Activated naive CD4-positive, alpha-beta T cell (primary cell): ENCODE measurements at places on chromosomes 5 and 9.
A peak's percentile ranks its signal among the peaks of the same experiment; 100 is the strongest.

GRCh38 chr5:57831932-57832331 is 349.3 kb upstream of the ACTBL2 start:
- DNase-seq, result no peak

DNA sequence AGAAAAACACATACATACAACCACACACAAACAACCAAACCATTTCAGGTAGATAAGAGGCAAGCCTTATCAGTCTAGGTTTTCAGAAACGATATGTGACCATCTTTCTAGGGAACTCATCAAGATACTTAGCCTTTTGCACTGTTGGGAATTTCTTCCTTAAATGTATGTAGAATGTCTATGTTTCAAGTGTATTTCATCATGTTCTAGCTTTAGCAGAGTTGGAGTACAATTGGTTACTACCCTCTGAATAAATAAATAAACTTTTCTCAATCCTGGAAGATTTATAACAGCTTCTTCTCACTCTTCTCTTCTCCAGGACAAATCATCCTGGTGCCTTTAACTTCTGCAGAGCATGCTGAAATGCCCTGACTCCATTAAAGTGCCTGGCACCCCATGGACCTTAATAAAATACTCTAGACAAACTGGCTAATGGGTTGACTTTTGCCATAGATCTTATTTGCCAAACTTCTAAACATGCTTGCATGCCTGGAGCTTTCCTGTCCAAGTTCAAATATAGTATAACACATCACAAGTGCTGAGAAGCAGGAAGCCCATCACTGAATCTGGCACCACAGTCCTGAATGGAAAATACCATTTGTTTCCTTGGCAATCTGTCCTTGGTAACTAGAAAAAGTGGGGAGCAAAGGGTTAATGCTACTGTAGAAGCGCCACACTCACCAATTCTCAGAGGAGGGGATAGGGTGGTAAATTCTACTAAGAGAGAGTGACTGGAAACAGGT is 33.1 kb upstream of the ZNF462 start:
- DNase-seq, result no peak

GRCh38 chr9:106726070-106726815 is 136.7 kb upstream of the ZNF462 start:
- no peak for DNase-seq

DNA sequence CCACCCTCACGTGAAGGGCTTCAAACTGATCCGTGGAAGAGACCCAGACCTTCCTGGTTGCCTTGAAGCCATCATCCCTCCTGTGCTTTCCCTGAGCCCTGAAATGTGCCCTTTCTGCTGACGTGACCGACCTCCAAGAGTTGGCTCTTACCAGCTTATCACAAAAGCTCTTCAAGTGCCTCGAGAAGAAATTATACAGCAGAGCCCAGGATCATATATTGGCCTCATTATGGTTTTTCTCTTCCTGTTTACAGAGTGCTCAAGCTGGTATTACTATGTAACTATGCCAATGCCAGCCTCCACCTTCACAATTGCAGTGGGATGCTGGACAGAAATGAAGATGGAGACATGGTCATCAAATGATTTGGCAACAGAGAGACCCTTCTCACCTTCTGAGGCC is 66.0 kb downstream of the AOPEP start:
- DNase-seq, result no peak

DNA sequence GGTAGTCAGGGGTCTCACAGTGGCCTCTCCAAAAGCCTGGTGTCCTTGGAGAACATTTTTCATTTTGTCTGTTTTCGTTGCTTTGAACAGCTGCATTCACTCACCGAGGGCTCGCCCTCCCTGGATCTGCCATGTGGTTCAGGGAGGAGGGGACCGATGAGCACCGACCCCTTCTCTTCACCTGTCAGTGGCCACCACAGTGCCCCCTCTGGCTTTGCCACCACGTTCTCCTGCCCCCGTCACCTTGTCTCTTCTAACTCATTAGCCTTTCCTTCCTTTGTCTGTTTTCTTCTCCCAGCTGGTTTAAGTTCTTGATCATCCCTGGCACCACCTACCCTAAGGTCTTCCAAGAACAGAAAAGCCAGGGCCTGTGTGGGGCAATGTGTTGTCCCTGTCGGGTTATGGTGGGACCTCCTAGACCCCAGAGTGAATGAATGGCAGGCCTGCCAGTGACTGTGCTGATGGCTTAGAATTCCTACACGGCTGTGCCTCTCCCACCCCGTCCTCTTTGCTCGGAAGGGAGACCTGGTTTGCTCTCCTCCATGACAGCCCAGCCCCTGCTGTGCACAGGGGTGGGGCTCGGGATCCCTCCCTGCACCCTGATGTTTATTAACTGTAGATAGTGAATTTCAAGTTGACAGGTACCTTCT is 90.0 kb downstream of the ANKRD33B start:
- DNase-seq, result no peak

DNA sequence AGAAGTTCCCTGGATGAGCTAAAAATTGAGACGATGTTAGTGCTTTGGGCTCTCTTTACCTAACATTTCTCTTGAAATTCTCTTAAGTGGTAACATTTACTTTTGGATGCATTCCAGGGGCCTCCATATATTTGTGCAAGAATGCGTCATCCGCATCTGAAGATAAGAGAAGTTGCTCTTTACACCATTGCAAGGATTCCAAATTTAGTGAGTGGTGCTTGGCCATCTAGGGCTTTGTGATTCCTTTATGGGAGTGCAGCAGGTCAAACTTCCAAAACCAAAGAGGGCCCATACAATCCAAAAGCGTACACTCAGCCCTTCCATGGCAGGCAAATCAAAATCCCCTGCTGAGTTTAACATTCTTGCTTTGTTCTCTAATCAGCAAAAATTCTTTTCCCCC is 102.0 kb upstream of the DMAC1 start:
- DNase-seq, result no peak

DNA sequence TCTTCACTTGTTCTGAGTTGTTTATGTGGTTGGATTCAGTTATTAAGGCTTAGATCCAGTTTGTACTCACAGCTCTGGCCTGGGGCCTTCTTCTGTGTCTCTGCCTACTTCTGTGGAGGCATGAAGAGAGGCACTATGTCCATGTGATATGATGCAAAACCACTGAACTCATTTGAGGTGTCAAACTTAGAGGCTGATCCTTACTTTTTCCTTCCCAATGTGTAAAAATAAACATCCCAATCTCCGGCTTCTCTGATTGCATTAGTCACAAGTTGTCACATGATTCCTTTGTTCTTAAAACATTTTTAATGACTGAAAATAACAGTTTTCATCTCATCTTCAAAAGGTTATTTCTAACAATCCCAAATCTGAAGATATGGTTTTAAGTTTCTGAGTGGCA is 276.0 kb upstream of the RGMB start:
- DNase-seq, result no peak

GRCh38 chr9:33375238-33375840 is 27.0 kb downstream of the AQP7 start:
- no peak for DNase-seq

DNA sequence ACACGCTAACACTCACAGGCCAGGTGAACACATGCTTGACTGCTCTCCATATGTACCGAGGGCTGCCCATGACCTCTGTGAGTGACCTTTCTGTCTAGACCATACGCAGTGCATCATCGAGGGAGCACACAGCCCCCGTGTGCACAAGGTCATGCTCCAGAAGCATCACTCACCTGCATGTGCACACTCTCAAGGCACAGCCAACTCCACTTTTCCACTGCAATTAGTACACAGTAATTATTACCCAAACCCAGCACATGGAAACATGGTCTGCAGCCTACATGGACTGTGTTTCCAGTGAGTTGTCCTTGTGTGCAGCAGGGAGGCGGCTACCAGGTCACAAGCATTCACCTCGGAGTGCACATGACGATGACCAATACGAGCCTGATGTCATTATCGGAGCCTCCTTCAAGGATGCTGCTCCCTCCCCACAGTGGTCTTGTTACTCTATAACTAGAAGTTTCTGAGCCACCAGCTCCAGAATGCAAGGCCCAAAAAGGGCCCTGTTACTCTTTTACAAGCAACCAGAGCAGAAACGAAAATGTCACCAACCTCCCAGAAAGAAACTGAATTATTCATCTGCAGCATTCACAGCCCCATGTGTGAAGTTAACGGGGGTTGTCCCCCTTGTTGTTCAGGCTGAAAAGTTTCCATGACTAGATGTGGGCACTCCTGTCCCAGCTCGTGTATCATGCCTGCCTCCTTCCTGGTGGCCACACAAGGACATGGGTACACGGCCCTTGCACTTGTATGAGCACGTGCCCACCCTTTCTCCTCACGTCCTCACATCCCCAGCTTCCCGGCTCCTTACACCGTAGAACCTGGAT is 31.2 kb downstream of the SEMA4D start:
- DNase-seq, result no peak

GRCh38 chr5:36575361-36575781 is 31.0 kb upstream of the SLC1A3 start:
- no peak for DNase-seq

- DNase-seq, result no peak
Measured at GRCh38 chr9:135816651-135816970, 90.7 kb downstream of the CAMSAP1 start.

- DNase-seq, result no peak
Measured at GRCh38 chr5:406041-406440, 36.9 kb upstream of the EXOC3 start.

DNA sequence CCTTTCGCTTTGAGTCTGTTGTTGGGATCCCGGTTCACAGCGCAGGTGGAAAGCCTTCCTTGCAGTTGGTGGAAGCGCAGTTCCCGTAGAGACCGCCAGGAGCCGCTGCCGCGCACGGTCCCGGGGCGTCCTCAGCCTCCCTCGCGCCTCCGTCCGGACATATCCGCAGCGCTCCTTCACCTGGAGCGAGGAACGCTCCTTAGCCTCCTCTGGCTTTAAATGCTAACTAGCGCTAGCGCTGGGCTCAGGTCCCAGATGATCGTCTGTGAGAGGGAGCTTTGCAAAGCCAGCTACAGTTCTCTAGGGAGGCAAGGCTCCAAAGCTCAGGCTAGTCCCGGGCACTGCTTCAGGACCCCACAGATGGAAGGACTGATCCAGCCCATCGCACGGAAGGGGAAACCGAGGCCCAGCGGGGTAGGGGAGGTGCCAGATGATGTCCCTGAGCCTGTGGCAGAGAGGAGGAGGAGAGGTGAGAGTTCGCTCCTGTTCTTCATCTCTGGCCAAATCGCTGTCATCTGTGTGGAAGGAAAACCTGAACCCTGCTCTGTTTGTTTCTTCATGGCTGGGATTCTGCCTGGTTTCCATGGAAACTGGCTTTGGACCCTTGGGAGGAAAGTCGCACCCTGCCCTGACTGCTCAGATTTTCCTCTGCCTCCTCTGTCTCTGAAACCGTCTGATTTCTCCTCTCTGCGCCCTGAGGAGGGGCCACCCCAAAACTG is 31.4 kb downstream of the COL15A1 start:
- DNase-seq, result peak; percentile 67

GRCh38 chr5:158301186-158301585 is 442.2 kb upstream of the CLINT1 start:
- DNase-seq, result no peak
